IgD-negative memory B cell (primary cell): ENCODE measurements at places on chromosomes 2 and 18. TPM values are rescaled to one million over a fixed set of nuclear protein-coding genes. Genes with fewer than 3 reads are reported as not detected.

C1QL2 gene
- not detected for polyA plus RNA-seq

POU3F3 gene
- polyA plus RNA-seq: not detected

CHMP3 gene
- 77.1 TPM for polyA plus RNA-seq

C2orf80 gene
- not detected for polyA plus RNA-seq

ZNF532 gene
- polyA plus RNA-seq: 14.8 TPM

ICA1L gene
- polyA plus RNA-seq: 2.2 TPM

PTPRN gene
- not detected for polyA plus RNA-seq

ST6GAL2 gene
- not detected for polyA plus RNA-seq

CFC1 gene
- not detected for polyA plus RNA-seq

C2orf69 gene
- 13.6 TPM for polyA plus RNA-seq

TSN gene
- polyA plus RNA-seq: 65.8 TPM

NEB gene
- polyA plus RNA-seq: 1.4 TPM

C2orf92 gene
- polyA plus RNA-seq: 1.4 TPM

MC4R gene
- polyA plus RNA-seq: not detected
